ENCODE measurements at places on chromosomes 1 and 21.

DNA sequence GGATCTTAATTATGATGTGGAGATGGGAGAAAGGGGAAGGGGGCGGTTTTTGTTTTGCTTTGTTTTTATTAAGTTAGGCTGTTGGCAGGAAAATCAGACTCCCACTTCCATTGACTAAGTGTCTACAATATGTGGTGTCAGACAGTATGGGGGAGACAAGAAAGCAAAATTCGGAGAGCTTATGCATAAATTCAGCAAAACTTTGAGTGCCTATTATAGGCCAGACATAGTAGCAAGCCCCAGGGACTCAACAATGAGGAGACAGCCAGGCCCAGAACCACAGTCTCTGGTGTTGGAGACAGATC is 835 bp upstream of the TSPAN2 start:
- DNase-seq: no peak

GRCh38 chr1:170856455-170856854 is 78.9 kb upstream of the MROH9 start:
- no peak for DNase-seq

DNA sequence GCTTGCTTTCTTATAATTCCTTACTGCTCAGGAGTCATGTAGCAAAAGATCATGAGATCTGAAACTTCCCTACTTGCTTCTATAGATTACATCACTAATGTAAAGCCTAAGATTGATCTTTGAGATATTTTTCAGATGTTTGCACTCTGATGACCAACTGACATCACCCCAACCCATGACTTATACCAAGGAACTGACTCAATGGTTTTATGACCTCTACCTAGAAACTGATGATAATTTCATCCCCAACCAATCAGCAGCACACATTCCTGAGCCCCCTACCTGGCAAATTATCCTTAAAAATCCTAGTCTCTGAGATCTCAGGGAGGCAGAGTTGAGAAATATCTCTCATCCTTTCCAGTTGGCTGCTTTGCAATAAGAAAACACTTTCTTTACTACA is 122.3 kb upstream of the CAMK1G start:
- no peak for DNase-seq

DNA sequence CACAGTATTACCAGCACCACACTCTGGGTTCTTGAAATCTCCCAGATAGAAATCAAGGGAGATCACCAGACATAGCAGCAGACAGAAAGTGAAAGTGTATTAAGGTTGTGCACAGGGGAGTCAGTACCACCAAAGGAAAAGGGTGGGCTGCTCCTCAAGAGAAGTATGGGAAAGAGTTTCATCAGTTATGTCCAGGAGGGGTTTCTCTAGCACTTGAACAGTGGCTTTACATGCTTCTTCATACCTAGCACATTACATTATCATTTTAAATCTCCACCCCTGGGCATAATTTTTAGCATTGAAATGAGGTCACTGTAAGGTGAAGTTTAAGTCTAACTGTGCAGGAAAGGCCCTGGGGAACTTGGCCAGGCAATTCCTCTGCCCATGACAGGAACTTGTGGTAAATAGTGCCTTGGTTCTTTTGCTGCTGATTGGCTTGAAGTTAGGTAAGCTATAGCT is 601.0 kb downstream of the NUF2 start:
- DNase-seq: no peak

GRCh38 chr1:21906173-21907078 is 30.7 kb downstream of the HSPG2 start:
- no peak for DNase-seq

DNA sequence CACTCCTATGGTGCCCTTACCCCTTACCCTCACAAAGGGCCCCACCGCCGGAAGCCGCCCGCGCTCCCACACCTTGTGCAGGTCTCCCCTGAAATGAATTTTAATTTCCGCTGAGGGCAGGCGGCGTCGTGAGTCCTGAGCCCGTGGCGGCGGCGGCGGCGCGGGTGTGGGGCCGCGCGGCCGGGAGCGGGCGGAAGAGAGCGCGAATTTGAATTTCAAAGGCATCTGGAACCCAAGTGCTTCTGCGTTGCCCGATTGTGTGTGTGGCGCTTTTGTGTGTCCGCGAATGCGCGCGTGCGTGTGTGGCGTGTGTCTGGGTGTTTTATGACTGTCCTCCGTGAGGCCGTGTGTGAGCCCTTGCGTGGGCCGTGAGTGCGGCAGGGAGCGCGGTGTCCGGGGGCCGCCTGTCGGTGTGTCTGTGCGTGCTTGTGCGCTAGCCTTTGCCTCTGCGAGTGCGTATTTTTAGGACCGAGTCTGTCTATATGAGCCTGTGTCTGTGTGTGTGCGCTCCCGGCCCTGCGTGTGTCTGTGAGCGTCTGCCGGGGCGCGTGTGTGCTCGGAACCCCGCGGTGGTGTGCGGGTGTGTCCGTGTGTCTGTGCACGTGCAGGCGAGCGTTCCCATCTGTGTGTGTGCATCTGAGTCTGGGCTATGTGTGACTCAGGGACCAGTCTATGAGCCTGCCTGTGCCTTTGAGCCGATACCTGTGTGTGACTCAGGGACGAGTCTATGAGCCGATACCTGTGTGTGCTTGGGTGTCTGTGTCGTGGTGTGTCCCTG is 7.9 kb upstream of the ADGRB2 start:
- DNase-seq: no peak
